ENCODE measurements at places on chromosomes 3 and 15.

- DNase-seq, result no peak
These were observed 8.8 kb upstream of the LCTL start for GRCh38 chr15:66574596-66574950.

DNA sequence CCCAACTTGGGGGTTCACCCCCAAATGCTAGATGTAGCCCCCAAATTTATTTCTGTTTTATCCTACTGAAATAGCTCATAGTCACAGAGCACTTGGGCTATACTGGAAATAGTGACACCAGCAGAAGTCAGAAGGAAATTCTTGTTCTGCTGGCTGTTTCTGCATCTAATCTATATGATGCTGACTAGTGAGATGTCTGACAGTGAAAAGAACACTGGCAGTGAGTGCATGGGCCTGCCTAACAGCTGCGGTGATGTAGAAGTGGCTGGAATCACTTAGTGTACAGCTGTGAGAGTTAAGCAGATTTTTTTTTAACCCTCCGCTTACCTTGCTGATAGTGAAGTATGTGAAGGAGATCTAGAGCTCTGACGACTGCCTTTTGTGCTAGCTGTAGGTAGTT is 14.0 kb downstream of the TTC14 start:
- DNase-seq, result no peak

DNA sequence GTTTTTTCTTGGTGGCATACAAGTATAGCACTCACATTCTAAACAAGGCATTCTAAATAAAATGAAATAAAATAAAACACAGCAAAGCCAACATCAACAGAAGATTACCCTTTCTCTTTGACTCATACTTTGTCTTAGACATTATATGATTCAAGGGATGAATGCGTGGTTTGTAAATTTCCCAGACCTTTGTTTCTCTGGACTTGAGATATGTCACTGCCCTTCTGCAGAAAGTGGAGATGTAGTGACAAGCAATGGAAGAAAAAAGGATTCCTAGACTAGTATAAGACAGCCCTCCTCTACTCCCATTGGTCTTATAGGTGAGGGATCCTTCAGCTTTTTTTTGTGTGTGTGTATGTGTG is 22.4 kb downstream of the NANOGP8 start:
- no peak for DNase-seq

DNA sequence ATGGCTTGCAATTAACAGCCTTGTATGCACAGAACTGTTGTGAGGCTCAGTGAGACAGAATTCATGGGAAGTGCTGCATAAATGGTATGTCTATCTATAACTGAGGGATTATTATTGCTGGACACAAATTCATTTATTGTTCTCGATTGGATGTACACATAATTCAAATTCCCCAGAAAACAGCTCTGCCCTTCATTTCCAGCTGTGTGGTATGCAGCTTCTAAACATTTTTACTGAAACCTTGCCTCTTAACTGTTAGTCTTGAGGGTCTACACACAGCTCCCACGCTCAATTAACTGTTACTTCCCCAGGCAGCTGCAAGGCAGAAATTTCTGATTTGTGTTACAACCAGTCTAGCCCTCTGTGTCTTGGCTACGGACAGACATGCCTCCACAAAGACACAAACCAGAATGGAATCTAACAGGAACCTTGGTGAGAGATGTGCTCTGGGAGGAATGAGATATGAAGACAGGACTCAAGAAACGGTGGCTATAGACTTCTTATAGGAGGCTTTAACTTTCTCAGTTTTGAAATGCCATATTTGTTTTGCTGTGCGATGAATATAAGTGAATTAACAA is 139.7 kb upstream of the TBL1XR1 start:
- DNase-seq, result no peak

GRCh38 chr3:45545476-45545875 is 49.1 kb upstream of the LIMD1 start:
- DNase-seq, result peak; percentile 30

- DNase-seq, result no peak
These were observed 21.0 kb downstream of the PDZRN3 start for GRCh38 chr3:73603762-73604171.

DNA sequence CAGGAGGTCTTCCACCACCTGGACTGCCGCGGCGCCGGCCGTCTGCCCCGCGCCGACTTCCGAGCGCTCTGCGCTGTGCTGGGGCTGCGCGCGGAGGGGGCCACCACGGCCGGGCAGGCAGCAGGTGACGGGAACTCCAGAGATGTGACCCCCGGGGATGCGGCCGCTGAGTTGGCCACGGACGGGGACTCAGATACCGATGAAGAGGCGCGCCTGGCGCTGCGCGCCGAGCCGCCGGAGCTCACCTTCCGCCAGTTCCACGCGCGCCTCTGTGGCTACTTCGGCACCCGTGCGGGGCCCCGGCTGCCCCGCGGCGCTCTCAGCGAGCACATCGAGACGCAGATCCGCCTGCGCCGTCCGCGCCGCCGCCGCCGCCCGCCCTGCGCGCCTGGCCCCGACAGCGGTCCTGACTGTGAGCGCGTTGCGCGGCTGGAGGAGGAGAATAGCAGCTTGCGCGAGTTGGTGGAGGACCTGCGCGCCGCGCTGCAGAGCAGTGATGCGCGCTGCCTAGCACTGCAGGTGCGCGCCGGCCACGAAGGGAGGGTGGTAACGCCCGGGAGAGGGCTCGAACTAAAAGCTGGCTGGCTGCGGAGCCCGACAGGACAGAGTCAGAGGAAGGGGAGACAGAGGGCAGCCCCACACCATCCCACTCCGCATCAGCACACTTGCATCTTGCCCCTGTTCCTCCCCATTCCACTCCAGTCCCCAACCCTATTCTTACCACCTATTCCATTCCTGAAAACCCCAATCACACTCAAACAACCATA is 885 bp downstream of the EFCC1 start:
- DNase-seq, result no peak

- no peak for DNase-seq
These were observed 5.1 kb downstream of the DPH6 start for GRCh38 chr15:35540885-35541284.

DNA sequence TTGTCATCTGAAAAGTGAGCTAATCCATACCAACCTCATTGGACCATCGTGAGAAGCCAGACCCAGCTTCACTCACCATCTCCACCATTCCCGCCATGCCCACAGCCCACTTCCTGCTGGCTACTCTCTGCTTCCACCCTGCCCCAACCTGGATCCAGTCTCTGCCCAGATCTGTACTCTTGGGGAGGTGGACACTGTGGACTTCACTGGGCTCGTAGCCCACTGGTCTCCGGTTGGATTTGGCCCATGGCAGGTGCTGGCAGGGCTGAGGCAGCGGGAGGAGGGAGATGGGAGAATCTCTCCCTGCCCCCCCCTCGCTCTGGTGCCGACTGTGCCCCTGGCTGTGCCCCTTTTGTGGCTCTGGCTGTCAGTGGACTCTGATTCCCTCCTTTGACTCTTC is 193.8 kb downstream of the ABHD5 start:
- DNase-seq, result no peak

- DNase-seq, result no peak
These were observed 54.6 kb downstream of the ARHGEF3 start for GRCh38 chr3:56747150-56747549.

- DNase-seq, result no peak
These were observed 22.5 kb upstream of the AQP9 start for GRCh38 chr15:58115692-58116091.

- DNase-seq, result peak; percentile 2
These were observed 543.1 kb downstream of the NTRK3 start for GRCh38 chr15:87713475-87713879.

GRCh38 chr3:58749948-58750347 is 83.4 kb upstream of the FAM3D start:
- no peak for DNase-seq

GRCh38 chr3:147400111-147400510 is 6.2 kb downstream of the ZIC4 start:
- DNase-seq, result no peak

GRCh38 chr15:94079968-94080367 is 151.4 kb upstream of the MCTP2 start:
- no peak for DNase-seq

DNA sequence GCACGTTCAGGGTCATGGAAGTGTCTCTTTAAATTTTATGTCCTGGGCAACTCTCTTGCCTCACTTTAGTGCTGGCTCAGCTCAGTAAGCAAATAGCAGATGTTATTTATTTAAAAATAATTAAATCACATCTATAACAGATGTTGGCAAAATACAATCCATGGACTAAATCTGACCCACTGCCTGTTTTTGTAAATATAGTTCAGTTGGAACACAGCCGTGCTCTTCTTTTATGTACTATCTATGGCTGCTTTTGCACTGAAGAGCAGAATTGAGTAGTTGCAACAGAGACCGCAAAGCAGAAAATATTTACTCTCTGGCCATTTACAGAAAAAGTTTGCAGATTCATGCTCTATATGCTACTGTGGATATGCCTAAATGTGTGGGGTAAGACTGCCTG is 79.2 kb downstream of the SAMMSON start:
- no peak for DNase-seq

DNA sequence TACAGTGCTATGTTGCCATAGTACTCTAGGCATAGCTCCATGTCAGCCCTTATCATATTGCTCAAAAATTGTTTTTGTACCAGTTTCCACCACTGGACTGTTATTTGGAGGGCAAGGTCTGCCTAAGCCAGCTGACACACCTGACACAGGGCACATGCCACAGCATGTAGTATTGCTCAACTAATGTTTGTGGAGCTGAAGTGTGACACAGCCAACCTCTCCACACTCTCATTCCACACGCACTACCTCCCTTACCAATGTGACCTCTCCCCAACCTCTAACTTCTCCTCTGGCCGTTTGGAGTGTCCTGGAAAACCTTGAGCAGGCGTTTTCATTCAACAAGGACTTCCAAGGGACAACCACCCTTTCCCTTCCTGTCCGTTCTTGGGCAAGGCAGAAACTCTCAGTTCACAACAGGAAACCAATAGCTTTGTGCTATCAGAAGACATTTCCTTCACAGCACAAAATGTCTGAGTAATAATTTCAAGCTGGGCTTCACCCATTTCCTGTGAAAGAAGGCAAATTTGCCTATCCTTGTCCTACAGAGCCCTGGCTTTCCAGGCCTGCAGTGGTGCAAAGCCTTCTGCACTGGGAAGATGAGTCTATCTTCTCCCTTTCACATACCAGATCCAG is 38.4 kb downstream of the TLNRD1 start:
- DNase-seq, result no peak

GRCh38 chr3:129034642-129035041 is 25.9 kb upstream of the GP9 start:
- DNase-seq, result no peak

DNA sequence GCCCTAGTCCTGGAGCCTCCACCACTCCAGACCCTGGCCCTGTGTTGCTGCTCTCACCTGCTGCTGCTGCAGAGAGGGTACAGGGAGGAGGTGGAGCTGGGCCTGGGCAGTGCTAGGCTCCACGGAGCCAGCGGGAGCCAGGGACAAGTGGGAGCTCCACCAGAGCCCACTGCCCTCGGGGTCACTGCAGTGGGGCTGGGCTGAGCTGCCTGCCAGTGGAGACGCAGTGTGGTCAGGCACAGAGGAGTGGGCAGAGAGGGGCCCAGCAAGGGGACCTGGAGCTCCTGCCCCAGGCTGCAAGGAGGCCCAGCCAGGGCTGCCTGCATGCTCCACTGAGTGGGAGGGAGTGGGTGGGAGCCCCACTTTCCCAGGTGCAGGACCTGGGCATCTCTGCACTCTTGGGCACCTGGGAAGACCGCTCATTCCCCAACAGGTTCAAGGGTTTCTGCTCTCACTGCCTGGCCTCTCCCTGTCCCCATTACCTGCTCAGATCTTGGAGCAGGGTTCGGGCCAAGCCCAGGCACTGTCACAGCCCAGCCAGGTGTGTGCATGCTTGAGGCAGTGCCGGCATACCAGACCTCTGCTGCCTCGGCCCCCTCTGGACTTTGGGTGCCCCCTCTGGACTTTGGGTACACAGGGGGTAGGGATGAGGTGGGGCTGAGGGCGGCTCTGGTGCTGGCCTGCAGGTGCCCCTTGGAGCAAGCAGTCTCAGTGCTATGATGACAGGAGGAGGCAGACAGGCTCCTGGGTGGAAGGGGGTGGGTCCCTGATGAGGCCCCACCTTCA is 308.0 kb downstream of the DOCK3 start:
- no peak for DNase-seq

DNA sequence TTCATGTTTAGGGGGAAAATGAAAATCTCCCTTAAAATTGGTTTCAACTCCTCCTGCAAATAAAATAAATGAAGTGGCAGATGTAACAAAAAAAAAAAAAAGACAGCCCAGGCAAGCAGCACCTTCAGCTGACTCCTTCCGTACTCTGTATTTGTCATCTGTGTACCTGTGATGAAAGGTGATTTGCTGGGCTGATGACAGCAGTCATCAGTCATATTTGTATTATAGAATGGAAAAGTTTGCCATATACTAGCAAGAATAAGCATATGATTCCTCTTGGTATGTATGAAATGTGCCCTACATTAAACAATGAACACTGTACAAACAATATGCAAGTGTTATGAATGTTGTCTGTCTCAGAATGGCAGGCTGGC is 44.1 kb upstream of the WWTR1 start:
- DNase-seq, result peak; percentile 64

DNA sequence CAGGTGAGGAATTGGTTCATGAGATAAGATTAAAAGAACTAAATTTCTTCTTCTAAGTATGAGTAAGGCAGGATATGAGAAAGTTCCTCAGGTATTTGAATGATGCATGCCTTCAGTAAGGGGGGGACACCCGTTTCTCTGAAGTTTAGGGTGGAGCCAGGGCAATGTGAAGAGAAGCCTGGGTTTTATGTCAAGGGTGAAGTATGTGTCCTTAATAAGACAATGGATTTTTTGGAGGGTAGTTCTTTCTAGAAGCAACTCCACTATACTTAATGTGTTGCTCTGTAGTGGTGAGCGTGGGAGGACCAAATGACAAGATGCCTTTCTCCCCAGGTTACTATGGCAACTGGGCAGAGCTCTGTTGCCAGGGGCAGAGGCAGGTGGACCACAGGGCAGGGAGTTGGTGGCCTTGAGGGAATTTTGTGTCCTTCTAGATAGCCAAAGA is 44.0 kb downstream of the PHLDB2 start:
- peak; percentile 11 for DNase-seq

DNA sequence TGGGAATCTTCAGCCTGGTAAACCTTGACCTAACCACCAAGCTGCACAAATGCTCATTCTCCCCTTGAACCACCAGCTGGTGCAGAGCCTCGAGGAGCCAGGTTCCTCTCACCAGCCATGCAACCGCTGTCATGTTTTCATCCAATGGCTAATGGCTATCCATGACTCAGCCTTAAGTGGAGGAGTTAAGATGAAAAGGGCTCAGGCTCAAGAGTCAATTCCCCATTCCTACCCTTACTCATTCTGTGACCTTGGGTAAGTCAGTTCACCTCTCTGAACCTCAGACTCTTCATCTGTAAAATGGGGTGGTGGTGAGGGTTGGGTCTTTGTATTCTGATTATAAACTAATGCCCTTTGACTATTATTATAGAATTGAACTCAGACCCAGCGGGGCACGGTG is 515.6 kb downstream of the SHQ1 start:
- DNase-seq, result no peak

GRCh38 chr15:52567871-52568600 is 794 bp downstream of the ARPP19 start:
- DNase-seq, result peak; percentile 32

- no peak for DNase-seq
These were observed 853.5 kb downstream of the TUSC7 start for GRCh38 chr3:117563063-117563462.

Measured in activated CD4-positive, alpha-beta T cell treated with anti-CD3 and anti-CD28 coated beads, Interleukin-2, Interleukin-4, amounts not matched to agents 100 ng/mL and 50 ng/mL, durations not matched to agents 16 hours and 8 hours (primary cell).